ENCODE measurements at places on chromosomes 1 and 21.

- DNase-seq = no peak
Measured at GRCh38 chr1:55353707-55354620, 138.8 kb upstream of the USP24 start.

DNA sequence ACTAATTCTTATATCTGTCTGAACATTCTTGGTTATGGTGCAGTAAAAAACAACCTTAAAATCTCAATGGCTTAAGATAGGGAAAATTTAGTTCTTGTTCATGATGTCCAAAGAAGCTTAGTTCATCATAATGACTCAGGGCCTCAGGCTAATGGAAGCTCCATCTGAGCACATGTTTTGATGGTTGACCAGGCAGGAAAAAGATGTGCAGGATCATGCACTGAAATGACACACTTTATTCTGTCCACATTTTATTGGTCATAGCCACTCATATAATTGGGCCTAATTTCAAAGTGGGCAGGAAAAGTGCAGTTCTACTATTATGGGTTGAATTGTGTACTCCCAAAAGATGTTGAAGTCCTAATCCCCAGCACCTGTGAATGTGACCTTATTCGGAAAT is 198.2 kb downstream of the CENPF start:
- DNase-seq = no peak

GRCh38 chr1:203189951-203190352 is 3.4 kb upstream of the CHI3L1 start:
- DNase-seq = no peak

DNA sequence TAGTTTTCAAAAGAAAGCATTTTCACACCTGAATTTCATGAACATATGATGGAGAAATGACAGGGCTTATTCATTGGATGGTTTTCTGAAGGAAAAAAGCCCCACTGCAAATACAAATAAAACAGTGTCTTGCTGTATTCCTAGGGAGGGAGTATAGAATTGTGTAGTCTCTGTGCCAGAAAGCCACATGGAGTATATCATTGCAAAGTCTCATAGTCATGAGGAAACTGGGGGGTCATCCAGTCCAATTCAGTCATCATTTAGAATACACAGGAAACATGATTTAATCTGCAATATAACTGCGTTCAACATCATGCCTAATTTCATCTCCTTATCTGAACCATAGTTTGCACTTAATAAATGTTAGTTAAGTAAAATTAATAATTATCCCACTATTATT is 222.3 kb downstream of the NTNG1 start:
- DNase-seq = no peak

DNA sequence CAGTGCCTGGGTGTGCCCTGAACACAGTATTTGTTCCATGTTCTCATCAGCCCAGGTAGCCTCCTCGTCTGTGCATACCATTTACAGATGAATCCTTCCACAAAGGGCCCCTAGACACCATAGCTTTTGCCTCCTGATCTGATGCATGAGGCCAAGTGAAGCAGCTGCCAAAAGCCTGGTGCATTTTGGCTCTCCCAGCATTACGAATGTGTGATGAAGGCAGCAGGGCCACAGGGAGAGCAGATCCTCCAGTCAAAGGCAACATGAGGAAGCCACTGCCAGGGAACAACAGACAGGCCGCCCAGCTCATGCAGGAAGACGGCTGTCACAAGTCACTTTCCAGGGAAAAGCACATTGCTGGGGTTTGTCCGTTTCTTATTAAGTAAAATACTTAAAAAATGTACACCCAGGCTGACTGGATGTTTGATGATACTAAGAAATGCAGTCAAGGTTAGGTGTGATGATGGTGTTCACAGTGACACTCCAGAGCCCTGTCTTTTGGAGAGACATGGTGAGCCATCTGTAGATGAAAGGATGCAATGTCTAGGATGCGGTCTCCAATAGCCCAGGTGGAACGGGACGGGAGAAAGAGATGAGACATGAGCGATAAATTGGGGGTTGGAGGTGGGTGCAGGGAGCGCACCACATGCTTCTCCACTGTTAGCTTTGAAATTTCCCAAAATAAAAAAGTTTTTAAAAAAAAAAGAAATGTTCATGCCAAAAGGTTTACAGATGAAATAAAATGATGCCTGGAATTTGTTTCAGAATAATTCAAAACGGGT is 48.7 kb downstream of the NPHP4 start:
- no peak for DNase-seq

DNA sequence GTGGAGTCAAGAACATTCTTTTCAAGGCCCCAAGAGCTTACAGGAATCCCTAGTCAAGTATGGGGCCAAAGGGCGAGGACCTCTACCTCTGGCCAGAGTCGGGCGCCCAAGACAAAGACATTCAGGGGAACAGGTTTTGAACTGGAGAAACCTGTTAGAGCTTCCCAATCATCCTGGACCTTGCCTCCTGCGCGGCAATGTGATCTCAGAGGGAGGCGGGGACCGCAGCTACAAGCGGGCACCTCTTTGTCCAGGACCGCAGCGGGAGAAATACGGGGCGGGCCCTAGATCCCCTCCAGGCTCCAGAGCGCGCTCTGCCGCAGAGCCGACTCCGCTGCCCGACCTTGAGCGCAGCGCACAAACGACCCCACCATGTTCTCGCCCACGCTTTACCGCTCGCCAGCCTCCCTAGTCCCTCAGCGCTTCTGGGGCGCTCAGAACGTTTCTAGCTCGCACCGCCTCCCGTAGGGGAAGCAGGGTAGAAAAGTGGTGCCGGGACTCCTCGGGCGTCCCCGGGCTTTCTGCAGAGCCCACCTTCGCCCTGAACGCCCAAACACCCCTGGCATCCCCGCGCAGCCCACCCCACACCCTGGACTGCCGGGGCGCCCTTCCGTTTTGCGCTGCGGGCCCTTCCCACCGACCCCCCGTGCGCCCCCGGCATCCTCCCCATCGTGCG is 28.1 kb downstream of the RABIF start:
- DNase-seq = peak; percentile 19

GRCh38 chr1:11691302-11691914 is at the start of gene DRAXIN:
TSS of gene DRAXIN (plus strand) at chr1:11691710. CDS start at chr1:11706259, 14,549 bp downstream.
- DNase-seq = no peak

- no peak for DNase-seq
Measured at GRCh38 chr1:27306892-27307761, 14.8 kb upstream of the TMEM222 start.

GRCh38 chr1:182974506-182975191 is 21.7 kb upstream of the SHCBP1L start:
- no peak for DNase-seq

DNA sequence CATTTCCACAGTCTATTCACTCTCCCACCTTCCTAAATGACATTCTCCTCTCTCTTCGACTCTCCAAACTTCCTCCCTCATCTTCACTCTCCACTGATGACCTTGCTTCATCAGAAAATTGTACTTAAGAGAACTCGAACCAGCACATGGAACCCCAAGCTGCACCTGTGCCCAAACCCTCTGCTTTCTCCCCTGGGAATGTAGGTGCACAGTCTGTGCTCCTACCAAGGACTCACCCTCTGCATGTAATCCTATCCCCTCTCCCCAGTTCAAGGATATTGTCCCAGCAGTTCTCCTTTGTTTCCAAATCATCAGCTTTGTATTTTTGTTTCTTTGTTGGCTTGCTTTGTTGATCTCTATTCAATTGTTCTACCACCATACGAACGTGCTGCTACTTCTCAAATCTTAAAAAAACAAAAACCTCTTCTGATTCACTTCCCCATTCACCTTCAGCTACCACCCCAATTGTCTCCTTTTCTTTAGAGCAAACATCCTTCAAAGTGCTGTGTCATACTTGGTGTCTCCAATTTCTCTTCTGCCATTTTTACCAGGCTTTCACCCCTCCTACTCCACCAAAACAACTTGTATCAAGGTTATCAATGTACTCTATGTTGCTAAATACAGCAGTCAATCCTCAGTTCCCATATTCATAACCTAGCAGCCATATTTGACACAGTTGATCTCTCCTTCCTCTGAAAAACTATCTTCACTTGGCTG is 26.8 kb downstream of the RAB3B start:
- DNase-seq = no peak
